Pancreas (tissue), 10 donors: ENCODE measurements at places on chromosomes 16 and 17.

- DNase-seq, result no peak
These were observed 1.6 kb downstream of the UBALD1 start for GRCh38 chr16:4612977-4613635.

DNA sequence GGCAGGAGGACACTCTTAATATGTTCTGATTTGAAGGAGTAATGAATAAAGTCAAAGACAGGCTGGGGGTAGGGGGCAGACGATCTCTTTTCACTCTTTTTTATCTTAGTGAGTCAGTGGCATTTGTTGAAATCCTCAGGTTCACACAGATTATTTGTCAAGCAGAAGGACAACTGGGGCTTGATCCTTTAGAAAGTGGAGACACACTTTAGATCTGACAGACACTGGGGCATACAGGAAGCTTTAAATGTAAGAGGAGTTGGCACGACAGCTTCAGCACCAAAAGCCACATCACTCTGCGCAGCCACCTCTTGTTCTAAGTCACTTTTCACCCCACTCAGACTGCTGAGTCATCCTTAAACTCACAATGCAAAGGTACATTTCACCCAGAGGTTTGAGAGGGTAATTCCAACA is 121.5 kb downstream of the STXBP4 start:
- DNase-seq, result no peak

DNA sequence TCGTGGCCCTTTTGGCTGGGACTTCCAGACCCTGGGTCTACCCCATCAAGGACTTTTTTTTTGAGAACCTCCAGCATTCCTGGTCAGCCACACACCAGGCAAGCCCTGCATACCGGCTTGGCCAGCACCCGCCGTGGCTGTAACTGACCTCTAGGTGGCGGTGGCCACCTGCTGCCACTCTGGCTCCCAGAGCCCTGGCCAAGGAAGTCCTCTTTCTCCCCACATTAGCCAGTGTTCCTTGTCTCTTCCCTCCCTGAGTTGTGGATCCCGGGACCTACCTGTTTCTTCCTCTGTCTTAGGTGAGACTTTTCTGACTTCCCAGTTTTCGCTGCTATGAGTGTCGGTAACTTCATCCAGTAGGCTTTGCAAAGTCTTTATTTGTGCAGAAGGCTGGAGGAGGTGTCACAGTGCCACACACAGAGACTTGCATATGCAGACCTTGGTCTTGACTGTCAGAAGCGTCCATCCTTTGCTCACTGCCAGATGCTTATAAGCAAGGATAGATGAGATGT is 348.3 kb downstream of the CPPED1 start:
- DNase-seq, result peak; percentile 56

DNA sequence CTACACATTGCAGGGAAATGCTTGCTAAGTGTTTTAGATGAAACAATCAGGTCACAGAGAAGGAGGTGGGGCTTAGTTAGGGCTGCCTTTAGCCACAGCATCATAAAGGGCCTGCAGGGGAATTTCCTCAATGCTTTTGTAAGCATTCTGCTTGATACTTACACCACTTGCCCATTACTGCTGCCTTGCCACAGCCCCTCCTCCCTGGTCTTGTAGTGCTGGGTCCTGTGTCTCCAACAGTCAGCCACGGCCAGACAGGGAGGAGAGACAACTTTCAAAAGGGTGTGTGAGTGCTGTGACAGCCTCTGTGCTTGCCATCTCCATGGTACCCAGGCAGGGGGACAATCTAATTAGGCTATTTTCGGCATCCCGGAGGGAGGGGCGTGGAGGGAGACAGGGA is 111.2 kb downstream of the SHISA9 start:
- no peak for DNase-seq

GRCh38 chr17:80855948-80856862 is 135.4 kb upstream of the CHMP6 start:
- DNase-seq, result no peak

GRCh38 chr16:912684-913613 is 57.8 kb downstream of the LMF1 start:
- peak; percentile 67 for DNase-seq

DNA sequence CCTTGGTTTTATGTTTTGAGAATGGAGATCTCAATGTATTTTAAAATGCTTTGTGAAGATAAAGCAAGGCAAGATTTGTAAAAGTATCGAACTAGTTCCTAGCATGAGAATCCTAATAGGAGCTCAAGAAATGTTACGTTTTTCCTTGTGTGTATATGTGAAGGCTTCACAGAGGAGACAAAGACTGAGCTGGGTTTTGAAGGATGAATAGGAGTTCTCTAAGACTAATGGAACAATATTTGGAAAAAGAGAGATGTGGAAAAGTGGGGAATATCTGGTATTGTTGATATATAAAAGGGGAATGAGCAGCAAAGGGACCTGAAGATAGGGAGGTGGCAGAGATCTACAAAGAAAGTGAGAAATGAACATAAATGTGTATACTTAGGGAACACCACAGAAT is 127.4 kb downstream of the SNX11 start:
- no peak for DNase-seq

DNA sequence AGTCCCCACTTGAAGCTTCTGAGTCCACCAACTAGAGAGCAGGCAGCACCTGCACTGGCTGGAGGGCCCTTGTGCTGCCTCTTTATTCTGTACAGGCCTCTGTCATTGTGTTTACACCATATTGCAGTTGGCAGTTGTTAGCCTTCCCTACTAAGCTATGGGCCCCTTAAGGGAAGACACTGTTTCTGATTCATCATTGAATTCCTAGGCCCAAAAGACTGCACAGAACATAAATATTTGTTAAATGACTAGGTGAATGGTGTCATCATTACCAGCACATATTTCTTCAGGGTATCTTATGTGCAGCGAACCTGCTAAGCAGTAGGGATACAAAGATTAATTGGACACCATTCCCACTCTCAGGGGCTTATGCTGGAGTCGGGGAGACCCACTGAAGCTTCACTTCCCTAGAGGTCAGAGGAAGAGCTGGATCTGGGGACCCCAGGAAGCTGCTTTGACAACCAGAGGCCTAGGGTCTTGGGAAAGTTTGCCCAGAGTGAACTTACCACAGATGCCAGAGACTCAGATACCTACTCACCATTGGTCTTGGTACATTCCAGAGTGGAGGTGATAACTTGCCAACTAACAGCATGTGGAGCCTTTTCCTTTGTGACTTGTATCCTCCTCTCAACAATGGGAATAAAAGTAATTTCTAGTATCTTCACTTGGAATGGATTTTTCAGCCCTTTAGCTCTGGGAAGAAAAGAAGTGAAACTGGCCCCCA is 28.7 kb upstream of the DDX52 start:
- DNase-seq, result no peak

- DNase-seq, result no peak
These were observed 25.9 kb downstream of the ABCC12 start for GRCh38 chr16:48129926-48130325.

- no peak for DNase-seq
These were observed 45.9 kb downstream of the JPH3 start for GRCh38 chr16:87648236-87648635.

- peak; percentile 25 for DNase-seq
These were observed 1.9 kb downstream of the MSI2 start for GRCh38 chr17:57257895-57258851.

GRCh38 chr17:1271441-1271840 is 1.2 kb downstream of the BHLHA9 start:
- DNase-seq, result no peak

DNA sequence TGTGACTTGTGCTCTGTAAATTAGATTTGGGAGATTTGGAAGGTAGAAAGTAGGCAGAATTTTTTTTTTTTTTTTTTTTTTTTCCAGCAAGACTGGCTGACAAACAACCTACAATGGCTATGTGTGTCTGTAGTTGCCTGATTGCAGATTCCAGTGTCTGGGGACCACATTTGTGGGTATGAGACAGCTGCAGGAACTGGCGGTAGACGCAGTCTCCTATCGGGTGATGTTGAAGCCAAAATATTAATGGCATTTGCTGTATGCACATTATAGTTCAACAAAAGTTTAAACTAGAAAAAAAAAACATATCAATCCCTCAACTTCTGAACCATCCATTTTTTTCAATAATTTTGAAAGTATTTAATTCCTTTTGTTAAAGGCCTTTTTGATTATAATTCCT is 665.2 kb downstream of the TOX3 start:
- DNase-seq, result no peak

GRCh38 chr17:48757524-48757961 is 29.0 kb upstream of the HOXB13 start:
- DNase-seq, result no peak

DNA sequence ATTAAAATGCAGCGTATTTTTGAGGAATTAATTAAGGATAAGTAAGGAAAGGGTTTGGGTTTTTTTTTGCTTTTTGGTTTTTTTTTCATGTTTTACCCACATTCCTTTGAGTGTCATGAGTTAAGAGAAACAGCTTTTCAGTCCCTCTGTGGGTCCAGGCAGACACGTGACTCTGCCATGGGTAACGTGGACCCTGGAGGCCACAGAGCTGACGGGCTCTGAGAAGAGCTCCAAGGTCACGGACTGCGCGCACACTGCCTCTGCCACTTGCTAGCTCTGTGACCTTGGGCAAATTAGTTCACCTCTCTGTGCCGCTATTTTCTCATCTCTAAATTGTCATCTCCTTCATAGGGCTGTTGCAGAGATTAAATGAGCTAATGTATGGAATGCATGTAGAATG is 588.2 kb upstream of the CDH11 start:
- DNase-seq, result no peak

GRCh38 chr17:17820463-17821158 is 16.2 kb downstream of the SREBF1 start:
- no peak for DNase-seq

DNA sequence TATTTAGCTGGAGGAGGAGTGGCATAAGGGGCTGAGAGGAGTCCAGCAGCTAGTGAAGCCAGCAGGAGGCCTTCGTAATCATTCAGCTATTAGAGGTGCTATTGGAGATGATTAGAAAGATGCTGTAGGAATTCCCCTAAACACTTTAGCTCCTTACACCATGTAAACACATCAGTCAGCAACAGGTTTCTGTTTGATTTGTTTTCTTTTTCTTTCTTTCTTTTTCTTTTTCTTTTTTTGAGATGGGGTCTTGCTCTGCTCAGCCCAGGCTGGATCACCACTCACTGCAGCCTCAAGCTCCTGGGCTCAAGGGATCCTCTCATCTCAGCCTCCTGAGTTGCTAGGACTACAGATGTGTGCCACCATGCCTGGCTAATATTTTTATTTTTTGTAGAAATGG is 10.6 kb upstream of the SEPHS2 start:
- DNase-seq, result no peak
